ENCODE measurements at places on chromosomes 3 and 15.
A peak's percentile ranks its signal among the peaks of the same experiment; 100 is the strongest.

DNA sequence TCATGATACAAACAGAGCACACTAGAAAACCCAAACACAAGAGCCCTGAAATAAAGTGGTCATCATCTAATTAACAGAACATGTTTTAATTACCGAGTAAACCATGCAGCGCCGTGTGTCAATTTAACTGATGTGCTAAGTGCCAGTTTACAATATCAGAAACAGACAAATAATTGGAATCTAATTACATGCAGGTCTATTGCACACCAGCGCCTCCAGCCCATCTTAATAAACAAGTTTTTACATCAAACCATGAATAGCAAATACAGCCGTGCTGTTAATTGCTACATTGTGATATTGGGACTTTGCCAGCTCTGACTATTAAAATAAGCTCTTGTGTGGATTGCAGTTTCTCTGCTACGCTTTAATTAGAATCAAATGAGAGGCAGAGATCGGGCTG, 510.2 kb upstream of the MDFIC2 start:
- DNase-seq = no peak

DNA sequence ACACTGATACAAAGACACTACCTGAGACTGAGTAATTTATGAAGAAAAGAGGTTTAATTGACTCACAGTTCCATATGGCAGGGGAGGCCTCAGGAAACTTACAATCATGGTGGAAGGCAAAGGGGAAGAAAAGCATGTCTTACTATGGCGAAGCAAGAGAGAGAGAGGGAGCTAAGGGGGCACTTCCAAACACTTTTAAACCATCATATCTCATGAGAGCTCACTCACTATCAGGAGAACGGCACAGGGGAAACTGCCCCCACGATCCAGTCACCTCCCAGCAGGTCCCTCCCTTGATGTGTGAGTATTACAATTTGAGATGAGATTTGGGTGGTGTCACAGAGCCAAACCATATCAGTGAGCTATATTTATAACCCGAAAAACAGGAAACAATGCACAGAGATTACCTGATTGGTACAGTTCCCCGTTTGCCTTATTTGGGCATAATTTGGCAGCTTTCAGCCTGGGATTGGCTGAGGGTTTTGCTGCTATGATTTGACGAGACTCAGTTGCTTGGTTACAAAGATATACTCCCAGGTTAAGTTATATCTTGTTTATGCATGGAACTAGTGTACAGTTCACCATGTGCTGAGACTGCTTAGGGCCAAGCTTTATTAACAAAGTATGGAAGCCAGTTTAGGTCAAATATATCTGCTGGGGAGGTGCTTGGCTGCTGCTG, 184.2 kb downstream of the NR2F2 start:
- DNase-seq = no peak

GRCh38 chr15:83164111-83164770, 43.4 kb downstream of the HDGFL3 start:
- no peak for DNase-seq

DNA sequence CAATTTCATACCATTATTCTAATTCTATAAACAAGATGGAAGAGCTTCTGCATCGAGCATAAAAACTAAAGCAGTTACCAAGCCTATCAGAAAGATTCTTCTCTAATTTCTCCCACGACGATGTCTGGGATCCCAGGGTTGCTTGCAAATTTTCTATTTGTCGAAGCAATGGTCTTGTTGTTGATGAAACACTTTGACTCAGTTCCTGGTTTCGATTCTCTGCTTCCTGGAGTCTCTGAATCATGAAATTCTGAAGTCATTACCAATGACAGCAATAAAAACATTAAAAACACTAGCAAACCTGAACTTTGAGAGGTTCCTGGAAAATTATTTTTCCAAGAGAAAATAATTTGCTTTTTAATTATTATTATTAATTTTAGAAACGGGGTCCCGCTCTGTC, 18.7 kb downstream of the TMF1 start:
- peak; percentile 32 for DNase-seq

GRCh38 chr3:126433496-126434263, 39.0 kb downstream of the CFAP100 start:
- DNase-seq = no peak

DNA sequence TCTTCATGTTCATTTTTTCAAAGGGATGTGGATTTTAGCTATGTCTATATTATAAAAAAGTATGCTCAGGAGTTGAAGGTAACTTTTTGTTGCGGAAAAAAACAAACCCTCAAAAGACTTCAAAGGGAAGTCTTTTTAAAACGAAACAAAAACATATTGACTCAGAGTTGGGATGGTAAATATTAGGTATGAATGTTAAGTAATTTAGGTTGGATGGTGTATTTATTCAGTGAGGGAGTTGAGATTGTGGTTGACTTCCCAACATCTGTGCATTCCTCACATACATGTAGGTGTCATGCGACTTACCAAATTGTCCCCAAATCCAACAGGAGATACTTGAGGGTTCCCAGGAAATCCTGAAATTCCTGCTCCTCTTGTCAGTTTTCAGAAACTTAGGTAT, 32.7 kb upstream of the PLSCR5 start:
- DNase-seq = no peak

GRCh38 chr15:25668901-25669300, 194.2 kb downstream of the ATP10A start:
- DNase-seq = no peak

- no peak for DNase-seq
Observed at GRCh38 chr15:93268066-93268465, 179.1 kb upstream of the RGMA start.

GRCh38 chr3:136931606-136932005, 26.2 kb upstream of the IL20RB start:
- DNase-seq = no peak

Measured in activated CD4-positive, alpha-beta T cell treated with anti-CD3 and anti-CD28 coated beads for 48 hours (primary cell).